ENCODE measurements at places on chromosomes 7 and 10.

DNA sequence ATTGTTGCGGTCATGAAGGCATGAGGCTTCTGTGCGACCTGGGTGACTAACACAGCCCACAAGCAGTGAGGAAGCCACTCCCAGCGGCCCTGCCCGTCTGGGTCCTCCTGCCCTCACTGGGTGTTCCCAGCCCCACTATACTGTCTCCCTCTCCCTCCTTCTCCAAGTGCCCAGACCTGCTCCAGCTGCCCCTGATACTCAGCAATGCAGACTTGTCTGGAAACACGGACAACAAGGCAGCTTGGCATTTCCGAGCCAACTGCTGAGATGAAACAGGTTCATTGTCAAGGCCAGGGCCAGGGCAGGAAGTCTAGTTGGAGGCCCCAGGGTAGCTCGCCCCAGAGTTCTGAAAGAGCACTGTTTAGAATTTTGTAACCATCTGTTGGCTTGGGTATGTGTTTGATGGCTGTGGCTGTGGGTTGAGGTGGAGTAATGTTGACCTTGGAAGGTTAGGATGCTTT, 95.7 kb downstream of the RBM20 start:
- DNase-seq, result no peak

DNA sequence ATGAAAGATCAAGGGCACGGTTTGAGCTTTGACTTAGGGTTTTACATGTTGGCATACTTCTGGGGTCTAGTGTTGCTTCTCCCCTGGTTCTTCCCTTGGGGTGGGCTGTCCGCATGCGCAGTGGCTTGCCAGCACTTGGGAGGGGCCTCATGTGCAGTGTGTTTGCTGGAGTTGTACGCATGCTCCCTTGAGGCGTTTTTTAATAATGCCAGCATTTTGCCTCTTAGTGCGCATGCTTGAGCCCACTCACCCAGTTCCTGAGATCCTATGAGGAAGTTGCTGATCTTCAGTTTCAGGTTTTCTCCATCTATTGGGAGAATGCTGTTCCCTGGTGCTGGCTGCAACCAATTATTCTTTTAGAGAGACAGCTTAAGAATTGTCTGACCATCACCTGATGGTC, 113.4 kb upstream of the GPR141 start:
- DNase-seq, result no peak

DNA sequence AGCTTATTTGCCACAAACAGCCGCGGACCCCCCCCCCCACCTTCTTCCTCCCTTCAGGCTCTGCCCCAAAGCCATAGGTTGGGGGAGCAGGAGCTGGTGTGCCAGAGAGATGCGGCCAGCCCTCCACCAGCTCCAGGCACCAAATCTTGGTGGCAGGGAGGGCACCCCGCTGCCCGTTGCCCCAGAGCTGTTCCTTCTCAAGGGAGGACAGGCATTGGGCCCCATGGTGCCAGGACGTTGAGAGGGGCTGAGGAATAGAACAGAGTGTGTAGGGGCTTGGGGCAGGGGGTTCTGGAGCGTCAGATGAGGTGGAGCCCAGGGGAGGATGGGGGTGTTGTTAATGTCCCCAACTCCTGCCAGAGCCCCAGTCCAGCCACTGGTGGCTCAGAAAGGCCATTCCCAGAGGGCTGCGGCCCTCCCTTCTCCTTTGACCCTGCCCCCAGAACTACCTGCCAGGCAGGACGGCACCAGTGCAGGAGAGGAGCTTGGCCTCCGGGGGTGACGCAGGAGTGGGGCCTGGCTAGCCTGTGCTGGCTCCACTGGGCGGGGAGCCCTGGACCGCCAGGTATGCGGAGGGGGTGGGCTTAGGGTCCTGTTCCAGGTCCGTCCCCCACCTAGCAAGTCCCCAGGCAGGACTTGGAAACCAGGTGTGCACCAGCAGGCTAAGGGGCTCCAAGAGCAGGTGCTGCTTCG, 10.0 kb upstream of the SEC24C start:
- DNase-seq, result no peak

GRCh38 chr7:85890244-85890811, 703.5 kb upstream of the SEMA3D start:
- no peak for DNase-seq

DNA sequence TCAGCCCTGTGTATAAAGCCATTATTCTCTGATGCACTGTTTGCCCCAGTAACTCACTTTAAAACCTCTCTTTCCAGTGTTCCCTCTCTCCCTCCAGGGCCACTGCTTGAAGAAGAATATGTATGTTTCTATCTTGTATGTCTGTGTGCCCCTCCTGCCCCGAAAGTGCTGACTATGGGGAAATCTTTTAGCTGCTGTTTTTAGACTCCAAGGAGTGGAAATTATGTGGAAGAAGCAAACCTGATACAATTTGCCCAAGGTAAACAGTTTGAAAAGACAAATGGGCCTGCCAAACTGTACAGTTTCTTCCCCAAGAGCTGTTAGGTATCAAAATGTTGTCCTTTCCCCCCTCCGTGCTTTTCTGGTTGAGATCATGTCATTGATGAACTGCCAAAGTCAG, 3.4 kb downstream of the ADRA2A start:
- DNase-seq, result no peak

DNA sequence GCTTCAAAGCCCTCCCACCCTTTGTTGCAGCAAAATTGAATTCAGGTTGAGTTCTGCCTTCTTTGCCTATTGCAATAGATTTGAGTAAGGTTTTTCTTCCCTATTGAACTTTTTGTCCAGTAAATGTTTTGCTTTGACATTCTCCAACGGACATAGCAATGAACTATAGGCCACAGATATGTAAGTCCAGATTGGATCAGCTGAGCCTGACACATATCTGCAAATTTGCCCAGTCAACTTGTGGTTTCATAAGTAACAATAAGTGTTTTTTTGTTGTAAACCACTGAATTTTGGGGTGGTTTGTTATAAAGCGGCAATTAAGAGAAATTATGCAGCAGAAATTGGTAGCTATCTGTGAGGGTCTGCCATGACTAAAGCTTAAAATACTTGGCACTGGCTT, 332.1 kb upstream of the SORCS1 start:
- DNase-seq, result no peak

GRCh38 chr7:116251675-116252074, 41.3 kb downstream of the TES start:
- DNase-seq, result no peak

DNA sequence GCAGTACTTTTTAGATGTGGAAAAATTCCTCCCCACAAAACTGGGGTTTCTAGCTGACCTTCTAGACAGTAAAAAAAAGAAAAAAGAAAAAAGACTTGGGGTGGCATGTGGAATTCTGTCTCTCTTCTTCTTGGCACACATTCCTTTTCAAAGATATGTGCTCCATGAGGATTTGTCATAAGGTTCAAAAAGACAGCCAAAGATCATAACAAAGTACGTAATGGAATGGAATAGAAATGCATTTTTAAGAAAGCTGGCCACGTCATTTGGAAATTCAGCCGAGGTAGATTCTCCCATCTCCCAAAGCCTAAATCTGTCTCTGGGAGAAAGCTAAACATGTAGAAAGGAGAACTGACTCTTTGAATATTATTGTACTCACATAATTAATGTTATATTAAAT, 381.3 kb upstream of the NFE2L3 start:
- no peak for DNase-seq

DNA sequence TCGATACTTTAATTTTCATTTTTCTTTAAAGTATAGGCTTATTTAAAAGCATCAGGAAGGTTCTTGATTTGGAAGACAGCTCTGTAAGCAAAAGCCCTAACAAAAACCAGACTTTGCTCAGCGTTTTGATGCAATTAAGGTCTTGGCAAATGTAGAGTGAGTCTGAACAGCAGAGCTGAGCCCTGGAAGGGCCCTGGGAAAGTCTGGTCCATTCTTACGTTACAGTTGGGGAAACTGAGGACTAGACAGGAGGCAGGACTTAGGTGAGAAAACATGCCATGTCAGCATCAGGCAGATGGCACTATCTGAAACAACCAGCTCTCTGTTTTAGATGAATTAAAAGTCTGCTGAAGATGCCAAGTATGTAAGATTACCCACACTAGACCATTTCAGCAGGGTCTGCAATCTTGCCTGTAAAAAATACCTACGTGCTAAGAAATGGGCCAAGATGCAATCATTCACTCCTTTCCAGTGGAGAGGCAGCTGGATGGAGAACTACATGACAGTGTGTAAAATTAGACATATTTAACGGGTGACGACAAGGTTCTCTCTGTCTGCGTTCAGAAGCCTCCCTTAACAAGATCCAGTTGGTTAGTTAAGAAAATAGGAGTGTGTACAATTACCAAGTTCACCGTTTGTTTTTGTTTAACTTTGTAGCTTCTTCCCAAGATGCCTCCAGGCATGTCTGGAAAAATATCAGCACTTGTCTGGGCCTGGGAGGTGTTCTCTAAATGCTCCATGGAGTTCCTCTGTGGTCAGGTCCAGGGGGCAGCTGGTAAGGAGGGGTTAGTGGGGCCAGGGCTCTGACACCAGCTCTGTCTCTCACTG, 502.3 kb upstream of the ZMIZ1 start:
- DNase-seq, result no peak

DNA sequence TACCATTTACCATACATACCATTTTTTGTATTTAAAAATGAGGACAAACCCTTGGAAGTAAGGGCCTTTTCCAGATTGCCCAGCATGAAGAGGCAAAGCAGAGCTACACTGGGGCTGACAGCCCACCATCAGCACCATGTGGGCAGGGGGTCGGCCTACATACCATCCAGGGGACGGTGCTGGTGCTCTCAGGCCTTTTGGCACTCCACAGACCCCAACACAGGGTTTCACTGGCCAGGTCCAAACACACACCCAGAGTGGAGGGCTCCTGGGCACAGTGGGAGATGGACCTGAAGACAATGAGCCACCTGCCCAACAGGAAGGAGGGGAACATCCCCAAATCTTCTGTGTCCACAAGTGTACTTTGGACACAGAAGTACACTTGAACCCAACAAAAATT, 69.2 kb upstream of the CAMK2B start:
- peak; percentile 21 for DNase-seq

GRCh38 chr7:135510592-135511183, 786 bp upstream of the CNOT4 start:
- no peak for DNase-seq

- no peak for DNase-seq
These were observed 27.9 kb downstream of the SRI start for GRCh38 chr7:88191911-88192310.

DNA sequence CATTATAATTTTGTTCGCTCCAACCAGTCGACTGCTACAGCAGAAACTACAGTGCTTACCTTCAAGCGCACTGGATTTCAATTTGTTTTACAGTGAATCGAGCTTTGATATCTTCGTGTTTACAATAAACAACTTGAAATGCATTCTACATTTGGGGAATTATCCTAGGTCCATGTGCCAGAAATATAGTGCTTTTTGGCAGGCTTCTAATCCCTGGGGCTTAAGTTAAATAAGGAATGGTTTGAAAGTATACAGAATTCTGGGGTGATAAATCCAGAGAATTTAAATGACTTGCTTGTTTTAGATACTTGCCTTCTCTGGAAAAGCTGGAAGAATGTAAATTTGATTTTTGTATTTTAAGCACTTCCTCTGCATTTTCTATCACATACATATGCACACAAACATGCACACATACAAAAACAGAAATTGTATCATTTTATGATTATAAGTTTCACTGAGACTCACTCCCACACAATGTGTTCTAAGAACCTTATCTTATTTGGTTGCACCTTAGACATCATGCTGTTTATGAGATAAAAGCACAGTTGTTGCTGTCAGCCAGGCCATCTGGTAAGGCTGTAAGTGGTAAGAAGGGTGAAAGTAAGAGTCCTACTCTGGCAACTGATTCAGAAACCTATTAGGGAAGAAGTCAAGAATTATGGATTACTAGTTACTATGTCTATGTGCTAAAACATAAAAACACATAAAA, 347.2 kb upstream of the KCND2 start:
- no peak for DNase-seq

DNA sequence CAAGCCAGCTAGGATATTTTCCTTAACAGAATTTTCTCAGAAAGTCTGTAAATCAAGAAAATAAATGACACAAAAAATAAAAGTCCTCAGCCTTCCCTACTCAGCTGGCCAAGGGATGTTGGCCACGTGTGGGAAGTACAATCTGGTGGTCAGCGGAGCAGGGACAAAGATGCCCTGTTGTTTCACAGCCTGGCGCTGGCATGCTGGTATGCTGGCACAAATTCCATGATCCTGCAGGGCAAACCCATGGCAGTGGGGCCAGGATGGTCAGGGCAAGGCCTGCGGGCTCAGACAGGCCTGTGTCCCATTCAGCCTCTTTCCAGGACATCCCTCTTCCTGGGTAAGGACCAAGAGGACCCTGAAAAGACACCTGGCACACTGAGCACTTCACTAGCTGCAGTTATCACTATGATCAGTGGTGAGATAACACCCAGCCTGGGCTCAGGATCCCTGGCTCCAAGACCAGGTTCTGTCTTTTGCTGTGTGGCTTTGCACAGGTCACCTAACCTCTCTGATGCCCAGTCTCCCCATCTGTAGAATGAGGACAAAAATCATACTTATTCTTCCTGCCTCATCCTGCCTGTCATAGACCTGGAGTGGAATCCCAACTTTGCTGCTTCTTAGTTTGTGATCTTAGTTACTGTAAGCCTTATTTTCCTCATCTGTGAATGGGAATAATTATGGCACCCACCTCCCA, 10.8 kb upstream of the HSPA12A start:
- no peak for DNase-seq

DNA sequence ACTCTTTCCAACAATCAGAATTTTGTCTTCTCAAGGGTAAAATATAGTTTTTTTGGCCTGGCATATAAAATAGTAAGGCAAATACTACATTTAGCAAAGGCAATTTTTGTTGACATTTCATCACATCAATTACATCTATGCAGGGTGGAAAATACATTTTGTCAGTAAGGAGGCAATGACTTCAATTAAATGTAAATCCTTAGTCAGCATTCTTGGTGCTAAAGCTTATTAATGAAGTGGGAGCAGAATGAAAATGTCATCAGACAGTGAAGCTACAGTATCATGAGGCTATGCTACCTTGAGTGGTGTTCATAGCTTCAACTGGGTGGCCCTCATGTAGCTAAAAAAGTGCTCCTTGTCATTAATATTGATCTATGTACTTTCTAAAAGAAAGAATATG, 8.9 kb downstream of the LRRTM3 start:
- no peak for DNase-seq

DNA sequence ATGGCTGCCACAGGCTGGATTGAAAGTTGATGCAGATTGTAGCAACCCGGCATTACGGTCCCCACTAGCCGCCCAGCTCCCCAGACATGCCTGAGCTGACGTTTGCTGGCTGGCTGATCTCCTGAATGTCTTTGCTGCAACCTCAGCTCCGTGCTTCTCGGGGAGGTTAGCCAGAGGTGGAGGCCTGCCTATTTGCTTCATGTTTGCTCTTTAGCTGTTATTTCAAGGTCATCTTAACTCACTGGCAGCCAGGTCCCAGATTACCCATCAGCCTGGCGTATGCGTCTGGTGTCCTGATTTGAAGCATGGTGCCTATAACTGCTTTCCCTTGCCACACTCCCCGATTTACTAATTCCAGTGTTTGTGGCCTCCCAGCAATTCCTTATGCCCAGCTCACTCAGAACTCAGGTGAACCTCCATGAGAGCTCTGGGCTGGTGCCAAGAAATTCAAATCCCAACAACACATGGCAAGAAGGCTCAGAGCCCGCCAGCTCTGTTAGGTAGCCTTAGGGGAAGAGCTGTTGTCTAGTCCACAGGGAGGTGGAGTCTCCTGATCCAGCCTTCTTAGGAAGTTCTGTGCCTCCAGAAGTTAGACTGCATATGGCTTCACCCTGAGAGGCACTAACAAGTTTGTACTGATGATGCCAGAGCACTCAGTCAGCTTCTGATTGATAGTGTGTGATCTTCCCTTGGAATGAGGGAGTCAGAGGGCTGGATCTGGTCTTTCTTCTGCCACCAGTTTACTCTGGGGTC, 69.7 kb upstream of the EXOC4 start:
- DNase-seq, result no peak
